Stimulated activated CD4-positive, alpha-beta T cell treated with anti-CD3 and anti-CD28 coated beads, TNF-alpha, amount 100 ng/mL, for 48 hours (primary cell): ENCODE measurements at places on chromosomes 3 and 15.

DNA sequence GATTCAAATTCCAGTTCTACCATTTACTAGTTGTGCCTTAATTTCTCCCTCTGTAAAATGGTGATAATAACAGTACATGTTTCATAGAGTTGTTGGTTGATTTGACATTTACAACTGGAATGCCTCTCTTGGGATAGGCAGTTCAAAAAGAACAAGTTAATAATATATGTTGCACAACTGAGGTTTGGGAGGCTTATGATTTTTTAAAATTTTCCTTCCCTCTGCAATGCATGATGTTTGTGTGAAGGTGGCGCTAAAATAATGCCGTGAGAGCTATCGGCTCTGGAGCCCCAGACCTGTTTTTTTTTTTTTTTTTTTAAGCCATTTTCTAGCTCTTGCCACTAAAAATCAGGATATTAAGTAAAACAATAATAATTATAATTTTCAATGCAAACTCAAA, 18.6 kb downstream of the DNAJB11 start:
- no peak for DNase-seq

GRCh38 chr3:53161820-53162671, 1.0 kb downstream of the PRKCD start:
- no peak for DNase-seq

DNA sequence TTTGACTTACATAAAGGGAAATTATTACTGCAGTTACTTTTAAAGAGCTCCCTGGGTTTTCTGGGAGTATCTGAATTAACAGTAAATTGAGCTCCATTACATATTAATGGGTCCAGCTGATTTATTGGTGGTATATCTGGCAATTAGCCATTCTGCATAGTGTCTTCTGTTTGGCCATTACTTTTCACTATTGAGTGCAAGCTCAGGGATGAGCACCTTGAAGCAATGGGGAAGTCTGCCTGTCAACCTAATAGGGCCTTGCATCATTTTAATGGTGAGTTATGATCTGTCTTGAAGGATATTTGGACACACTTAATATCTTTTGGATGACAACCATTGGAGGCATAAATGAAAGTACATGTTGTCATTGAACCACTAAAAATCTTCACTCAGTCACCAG, 73.8 kb downstream of the MFSD1 start:
- no peak for DNase-seq

DNA sequence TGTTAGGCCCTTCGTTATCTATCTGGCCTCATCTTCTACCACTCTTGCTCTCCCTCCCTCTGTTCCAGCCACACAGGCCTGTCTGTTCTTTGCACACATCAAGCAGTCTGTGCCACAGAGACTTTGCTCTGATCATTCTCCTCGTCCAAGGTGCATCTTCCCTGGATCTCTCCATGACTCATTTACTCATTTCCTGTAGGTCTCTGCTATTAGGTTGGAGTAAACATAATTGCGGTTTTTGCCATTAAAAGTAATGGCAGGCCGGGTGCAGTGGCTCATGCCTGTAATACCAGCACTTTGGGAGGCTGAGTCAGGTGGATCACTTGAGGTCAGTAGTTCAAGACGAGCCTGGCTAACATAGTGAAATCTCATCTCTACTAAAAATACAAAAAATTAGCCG, 9.5 kb upstream of the C3orf49 start:
- DNase-seq: no peak

DNA sequence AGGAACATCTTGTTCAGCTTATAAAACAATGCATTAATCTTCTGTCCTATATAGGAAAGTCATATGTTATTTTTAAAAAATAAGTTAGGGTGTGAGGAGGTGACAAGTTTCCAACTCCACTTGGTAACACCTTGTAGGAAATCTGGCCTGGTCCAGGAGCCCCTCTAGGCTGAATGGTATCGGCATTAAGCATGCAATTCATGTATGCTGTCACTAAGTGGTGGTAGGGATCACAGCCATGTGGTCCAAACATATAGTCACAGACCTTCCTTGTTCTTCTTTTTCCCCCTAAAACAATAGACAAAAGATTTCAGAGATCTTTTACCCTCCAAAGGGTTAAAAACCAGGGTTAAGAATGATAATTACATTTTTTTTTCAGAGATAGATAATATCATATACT, 4.2 kb upstream of the APBA2 start:
- DNase-seq: no peak

- DNase-seq: no peak
These were observed 231.5 kb upstream of the TLE3 start for GRCh38 chr15:70329179-70329578.

- DNase-seq: no peak
These were observed 39.4 kb downstream of the CLDN18 start for GRCh38 chr3:138049157-138049919.

DNA sequence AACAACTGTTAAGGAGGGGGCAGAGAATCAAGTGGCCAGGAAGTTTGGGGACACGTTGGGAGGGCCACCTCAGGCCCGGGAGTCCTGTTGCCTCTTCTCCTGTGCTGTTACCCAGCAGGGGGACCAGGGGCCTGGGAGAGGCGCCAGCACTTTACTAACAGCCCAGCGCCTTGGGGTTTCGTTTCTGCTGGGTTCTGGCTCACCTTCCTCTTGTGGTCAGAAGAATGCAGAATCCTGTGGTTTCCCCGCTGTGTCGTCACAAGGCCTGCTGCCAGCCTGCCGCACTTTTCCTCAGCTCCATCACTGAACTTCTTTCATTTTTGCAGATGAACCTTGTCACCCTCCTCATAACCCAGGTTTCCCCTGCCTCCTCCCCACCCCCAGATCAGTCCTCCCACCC, 67.7 kb downstream of the SLC30A4 start:
- DNase-seq: peak; percentile 61

GRCh38 chr3:42830437-42831320, 21.4 kb downstream of the ACKR2 start:
- DNase-seq: no peak

GRCh38 chr3:58962816-58963215, 87.0 kb downstream of the CFAP20DC start:
- DNase-seq: no peak
